ENCODE measurements at places on chromosomes 2 and 18.
A peak's percentile ranks its signal among the peaks of the same experiment; 100 is the strongest.

- no peak for DNase-seq
These were observed 164.1 kb downstream of the MYCN start for GRCh38 chr2:16104315-16104948.

DNA sequence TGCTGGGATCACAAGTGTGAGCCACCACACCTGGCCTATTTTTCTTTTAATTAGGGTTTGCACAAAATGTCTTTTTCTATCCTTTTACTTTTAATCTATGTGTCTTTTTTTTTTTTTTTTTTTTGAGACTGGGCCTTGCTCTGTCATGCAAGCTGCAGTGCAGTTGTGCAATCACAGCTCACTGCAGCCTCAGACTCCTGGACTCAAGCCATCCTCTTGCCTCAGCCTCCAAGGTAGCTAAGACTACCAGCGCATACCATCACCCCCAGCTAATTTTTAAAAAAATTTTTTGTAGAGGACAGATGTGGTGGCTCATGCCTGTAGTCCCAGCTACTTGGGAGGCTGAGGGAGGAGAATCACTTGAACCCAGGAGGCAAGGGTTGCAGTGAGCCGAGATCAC lies 27.1 kb downstream of the ADCY3 start:
- no peak for DNase-seq

- no peak for DNase-seq
These were observed 22.5 kb downstream of the LIPG start for GRCh38 chr18:49584394-49584793.

DNA sequence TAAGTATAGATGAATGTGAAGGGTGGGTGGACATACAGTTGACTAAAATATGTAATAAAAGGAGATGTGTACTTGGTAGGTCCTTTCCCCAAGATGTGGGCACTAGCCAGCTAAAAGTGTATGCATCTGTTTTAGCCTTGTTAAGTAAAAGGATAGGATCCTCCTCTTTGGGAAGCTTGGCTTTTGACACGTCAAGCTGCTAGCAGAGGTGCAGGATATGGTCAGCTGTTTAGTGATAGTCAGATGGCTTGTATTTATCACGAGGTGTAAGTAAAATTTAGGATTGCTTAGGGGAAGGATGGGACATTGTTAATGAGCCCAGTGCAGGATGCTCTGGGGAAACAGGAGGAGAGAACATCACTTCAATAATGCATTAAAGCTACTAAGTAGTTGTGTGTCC lies 1.5 kb downstream of the MFSD6 start:
- DNase-seq, result no peak

GRCh38 chr18:58405107-58405898 lies 223.6 kb downstream of the ALPK2 start:
- no peak for DNase-seq

- DNase-seq, result peak; percentile 59
These were observed 61.2 kb downstream of the ACYP2 start for GRCh38 chr2:54176577-54176976.

GRCh38 chr2:239946562-239946863 lies 78.6 kb downstream of the NDUFA10 start:
- no peak for DNase-seq

GRCh38 chr2:216246766-216247165 lies 125.5 kb downstream of the MARCHF4 start:
- no peak for DNase-seq

- no peak for DNase-seq
These were observed 316.8 kb downstream of the PIK3C3 start for GRCh38 chr18:42271647-42272414.

DNA sequence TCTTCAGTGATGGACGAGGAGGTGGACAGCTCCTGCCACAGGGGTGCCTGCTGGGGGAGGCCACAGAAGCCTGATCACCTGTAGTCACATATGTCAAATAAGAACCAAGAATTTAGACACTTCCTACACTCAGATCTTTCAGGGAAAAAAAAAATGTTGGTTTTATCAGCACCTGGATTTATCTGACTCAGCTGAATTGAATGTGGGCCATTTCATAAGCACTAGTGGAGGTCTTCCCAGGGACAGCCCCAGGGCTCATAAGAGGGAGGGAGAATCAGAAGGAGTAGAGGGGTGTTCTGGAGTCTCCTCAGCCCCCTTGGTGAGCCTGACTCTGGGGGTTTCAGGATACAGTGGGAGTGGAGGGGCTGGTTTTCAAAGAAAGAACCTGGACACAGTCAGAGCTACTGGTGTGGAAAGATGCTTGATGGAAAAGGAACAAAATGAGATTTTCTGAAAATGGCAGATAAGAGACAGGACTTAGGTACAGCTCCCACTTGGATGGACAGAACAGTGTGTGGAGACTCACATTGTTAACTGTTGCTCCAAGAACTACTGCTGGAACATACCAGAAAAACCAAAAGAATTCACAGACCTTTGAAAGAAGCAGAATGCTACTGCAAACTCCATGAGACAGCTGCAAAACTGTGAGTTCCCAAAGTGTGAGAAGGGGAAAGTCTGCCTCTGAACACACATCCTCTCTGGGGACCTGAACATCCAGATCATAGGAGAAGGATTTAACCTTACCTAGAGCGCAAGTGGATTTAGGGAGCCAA lies 45.4 kb downstream of the LCT start:
- no peak for DNase-seq

DNA sequence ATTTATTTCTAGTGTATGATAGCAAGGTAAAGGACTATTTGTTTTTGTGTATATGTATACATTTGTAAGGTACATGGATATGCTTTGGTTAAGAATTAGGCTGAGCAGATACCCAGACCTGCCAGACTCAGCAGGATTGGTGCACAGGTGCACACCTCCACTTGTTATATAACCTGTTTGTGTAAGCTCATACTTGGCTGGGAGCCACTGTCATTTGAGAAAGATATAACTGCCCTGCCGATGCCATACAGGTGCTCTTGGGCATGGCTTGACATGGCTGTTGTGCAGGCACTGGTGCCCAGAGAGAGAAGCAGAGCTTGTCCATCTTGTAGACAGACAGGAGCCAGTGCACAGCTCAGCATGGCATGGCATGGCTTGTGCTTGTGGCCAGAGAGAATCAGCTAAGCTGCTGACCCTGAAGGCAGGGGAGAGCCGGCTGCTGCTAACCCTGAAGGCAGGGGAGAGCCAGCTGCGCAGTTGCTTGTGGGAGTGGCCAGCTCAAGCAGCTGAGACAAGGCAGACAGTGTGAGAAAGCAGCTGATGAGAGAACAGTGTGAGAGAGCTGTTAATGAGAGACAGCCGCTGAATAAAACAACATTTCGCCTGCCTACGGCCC lies 136.5 kb downstream of the RNF144A start:
- no peak for DNase-seq

GRCh38 chr18:48531908-48532307 lies 6.9 kb upstream of the CTIF start:
- DNase-seq, result no peak

- no peak for DNase-seq
These were observed 285.3 kb downstream of the GRB14 start for GRCh38 chr2:164335947-164336346.

DNA sequence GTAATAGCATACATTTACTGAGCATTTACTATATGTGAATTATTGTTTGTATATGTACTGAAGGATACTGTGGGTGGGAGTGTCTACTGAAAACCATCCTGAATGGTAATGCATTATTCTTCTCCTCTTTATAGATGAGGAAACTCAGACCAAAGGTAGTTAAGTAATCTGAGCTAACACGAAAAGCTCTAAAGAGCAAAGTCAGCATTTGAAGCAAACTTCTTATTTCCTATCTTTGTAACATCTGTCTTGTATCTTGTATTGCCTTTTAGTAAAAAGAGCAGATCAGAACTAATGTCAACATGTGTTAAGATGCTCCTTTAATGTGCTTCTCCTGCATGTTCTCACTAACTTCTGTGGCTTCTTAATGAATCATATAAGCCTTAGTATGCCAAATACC lies 382.8 kb upstream of the NXPH2 start:
- DNase-seq, result no peak

- DNase-seq, result no peak
These were observed 274.8 kb downstream of the AGAP1 start for GRCh38 chr2:235768606-235769005.

DNA sequence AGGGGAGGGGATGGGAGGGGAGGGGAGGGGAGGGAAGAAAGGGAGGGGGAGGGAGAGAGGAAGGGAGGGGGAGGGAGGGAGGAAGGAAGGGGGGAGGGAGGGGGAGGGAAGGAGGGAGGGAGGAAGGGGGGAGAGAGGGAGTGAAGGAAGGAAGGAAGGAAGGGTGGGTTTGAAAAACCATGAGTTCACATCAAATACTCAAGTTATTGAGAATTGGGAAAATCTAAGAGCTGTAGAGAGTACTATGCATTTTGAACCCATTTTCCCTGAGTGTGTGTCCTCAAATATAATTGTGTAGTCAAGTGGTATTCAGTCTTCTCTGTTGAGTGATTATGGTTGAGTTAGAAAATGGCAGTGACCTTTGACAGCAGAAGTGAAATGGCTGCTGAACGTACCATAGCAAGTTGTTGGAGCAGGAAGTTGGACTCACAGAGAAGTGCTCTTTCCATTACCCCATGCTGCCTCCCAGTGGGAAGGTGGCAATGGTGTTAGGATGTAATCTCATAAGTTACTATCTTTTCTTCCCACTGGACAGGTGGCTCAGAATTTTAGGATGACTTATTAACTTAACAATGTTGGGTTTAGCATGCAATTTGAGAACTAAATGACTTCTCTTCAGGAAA lies 214.6 kb downstream of the SETBP1 start:
- peak; percentile 40 for DNase-seq
